ENCODE measurements at places on chromosomes 7 and 10. TPM values are rescaled to one million over a fixed set of nuclear protein-coding genes. Genes with fewer than 3 reads are reported as not detected.

DPP6 gene
- total RNA-seq, result 33.8 TPM

DNA sequence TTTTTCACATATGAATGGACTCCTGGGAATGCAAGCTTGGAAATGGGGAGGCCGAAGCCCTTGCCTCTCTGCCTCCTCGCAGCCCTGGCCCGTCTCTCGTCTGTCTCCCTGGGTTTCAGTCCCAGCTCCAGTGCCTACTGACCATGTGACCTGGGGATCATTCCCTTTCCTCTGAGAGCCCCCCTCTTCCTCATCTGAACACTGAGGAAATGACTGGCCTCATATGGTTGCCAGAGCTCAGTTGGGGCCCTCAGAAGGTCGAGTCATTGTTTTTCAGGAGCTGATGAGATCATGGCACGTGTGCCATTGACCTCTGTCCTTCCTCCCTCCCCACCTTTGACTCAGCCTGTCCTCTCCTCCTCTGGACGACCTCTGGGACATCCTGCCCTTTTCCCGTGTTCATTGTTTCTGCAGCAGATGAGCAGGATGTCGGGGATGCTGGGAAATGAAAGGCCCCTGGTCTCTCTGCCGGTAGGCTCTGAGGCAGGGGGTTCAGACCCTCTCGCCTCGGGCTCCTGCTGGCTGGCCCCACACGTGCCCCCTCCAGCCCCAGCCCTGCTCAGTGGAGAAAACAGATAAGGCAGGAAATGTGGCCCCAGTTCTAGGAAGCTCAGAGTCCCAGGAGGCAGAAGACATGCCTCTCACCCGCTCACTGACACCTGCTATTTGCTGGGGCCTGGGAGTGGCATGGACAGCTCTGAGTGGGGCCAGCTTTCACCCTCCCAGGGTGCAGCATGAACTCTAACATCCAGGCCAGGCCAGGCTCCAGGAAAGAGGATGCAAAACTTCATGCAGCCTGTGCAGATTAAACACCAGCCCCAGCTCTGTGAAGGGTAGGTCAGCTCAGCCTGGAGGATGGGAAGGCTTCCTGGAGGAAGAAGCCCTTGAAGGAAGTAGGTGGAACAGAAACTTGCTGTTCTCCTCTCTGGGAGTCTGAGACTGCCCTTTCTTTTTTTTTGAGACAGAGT, 8.3 kb upstream of the PPP1R35 start:
- DNase-seq, result no peak

GRCh38 chr10:86967481-86967941, 771 bp upstream of the ADIRF start:
- no peak for DNase-seq

GRCh38 chr10:31760674-31761081, 168.0 kb downstream of the ARHGAP12 start:
- no peak for DNase-seq

DNA sequence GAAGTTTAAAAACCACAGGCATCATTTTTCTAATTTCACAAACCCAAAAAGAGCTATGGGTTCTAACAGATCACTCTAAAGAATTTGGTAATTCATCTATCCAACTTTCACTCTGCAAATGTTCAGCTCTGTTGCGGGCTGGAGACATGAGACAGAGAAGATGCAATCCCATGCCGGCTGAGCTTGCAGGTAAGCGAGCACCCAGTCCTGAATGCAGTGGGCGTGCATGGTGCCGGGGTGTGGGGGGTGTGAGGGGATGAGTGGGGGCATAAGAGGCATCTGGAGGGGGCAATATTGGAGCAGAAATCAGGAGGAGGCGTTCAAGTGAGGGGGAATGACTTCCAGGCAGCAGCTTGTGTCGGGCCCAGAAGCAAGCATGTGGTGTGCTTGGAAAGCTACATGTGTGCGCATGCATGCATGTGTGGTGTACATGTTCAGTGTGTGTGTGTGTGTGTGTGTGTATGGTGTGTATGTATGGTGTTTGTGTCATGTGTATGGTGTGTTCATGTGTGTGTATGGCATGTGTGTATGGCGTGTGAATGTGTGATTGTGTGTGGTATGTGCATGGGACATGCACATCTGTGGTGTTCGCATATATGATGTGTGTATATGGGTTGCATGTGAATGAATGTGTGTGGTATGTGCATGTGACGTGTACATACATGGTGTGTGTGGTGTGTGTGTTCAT, 172.9 kb downstream of the PRKCQ start:
- no peak for DNase-seq

All from mucosa of descending colon (tissue), 3 donors.